ENCODE measurements at places on chromosomes 2 and 18.

DNA sequence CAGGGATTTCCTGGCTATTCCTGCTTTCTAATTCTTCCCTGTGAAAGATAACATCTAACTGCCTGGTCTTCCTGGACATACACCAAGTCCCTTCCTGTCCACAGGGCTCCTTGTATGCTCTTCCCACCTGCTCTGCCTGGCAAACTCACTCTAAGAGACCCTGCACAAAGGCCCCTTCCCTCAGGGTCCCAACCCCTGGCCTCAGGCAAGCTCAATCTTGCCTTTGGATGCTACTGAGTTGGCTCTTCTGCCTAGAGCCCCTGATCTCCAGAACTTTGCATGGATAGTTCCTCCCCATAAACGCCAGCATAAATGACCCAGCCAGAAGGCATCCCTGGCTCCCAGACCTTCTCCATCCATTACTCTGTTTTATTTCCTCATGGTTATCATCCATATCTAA is 98.3 kb upstream of the OTOS start:
- DNase-seq = no peak

- DNase-seq = no peak
Observed at GRCh38 chr18:62751341-62751821, 36.0 kb downstream of the PHLPP1 start.

- no peak for DNase-seq
Observed at GRCh38 chr2:69505710-69506109, 68.5 kb upstream of the NFU1 start.

DNA sequence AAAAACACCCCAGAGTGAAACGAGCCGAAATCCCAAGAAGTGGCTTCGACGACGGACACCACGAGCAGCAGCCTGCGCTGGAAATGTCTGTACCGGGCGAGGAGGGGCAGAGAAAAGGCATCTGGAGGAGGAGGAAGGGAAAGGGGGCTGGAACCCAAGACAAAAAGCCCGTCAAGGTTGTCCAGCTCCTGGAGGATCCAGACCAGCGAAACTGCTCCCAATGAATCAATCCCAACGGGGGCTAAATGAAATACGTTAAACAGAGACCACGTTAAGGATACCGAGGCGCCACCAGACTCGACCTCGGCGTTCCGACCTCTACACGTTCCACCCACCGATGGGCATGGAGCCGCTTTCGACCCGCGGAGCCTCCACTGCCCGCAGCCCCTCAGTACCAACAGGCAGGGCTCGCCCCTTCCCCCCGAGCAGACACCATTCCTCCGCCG is 400 bp downstream of the CCDC88A start:
- DNase-seq = no peak

DNA sequence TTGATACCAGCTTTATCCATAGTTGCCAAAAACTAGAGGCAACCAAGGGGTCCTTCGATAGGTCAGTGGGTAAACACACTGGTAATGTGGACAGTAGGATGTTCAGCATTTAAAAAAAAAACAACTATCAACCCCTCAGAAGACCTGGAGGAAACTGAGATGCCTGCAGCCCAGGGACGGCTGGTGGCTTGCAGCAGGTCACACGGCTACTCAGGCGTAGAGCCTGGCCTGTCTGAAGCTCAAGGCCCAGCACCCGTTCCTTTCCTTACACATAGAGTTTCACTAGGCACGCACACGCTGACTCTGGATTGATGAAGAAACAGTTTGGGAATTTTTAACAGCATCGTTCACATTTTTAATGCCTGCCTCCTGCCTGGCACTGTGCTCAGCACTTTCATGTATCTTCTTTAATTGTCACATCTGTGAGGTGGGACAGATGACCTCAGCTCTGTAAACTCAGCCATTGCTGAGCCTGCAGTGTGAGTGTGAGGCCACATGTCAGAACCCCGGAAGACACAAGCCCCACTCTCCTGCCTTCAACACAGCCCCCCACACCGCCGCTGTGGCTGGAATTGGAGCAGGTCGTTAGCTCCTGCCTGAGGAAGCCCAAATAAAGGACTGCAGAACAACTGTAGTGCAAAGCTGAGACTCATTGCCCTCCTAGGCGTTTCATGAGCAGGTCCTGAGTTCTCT is 40.7 kb downstream of the TRAPPC12 start:
- DNase-seq = no peak

GRCh38 chr2:106124905-106125549 is 69.1 kb downstream of the UXS1 start:
- DNase-seq = no peak

- no peak for DNase-seq
Observed at GRCh38 chr18:22084547-22084946, 84.8 kb upstream of the GATA6 start.

DNA sequence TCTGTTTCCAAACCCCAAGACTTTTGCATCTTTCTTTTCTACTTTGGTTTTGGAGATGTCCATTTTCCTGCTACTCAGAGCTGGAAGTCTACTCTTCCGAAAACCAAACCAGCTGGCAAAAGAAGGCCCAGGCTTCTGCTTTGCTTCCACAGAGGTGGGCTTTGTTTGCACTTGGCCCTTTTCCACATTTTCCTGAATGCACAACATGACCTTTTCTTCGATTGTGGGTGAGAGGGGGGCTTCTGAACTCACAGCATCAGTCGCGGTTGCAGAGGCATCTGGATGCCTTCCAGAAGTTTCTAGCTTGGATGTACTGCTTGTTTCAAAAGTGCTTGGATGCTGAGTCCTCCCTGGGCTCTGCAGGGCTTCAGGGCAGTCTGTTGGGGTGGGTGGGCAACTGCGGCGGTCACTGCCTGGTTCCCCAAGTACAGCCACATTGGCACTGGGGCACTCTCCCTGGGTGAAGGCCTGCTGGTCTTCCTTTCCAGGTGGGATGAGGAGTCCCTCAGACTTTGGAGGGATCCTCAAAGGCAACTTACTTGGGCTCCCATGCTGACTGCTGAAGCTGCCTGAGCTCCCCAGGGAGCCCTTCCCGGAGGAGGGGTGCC is 112.3 kb upstream of the LYPD1 start:
- no peak for DNase-seq

- DNase-seq = no peak
Observed at GRCh38 chr2:46544581-46544980, 65.2 kb downstream of the TMEM247 start.

DNA sequence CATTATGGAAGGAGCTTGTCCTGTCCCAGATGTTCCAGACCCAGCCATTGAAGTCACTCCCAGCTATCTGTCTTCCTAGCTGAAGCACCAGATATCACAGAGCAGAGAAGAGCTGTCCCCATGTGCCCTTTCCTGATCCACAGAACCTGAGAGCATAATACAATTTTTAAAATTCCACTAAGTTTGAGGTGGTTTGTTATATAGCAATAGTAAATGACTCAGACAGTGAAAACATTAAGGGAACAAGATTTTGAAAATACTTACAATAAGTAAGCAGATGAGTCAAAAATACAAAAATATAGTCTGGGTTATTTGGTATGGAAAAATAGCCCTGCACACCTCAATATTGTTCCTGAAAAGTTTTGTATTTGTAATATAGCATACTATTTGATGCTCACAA is 85.8 kb upstream of the GLS start:
- DNase-seq = no peak

GRCh38 chr2:72793798-72794440 is 31.9 kb downstream of the EXOC6B start:
- DNase-seq = no peak

- no peak for DNase-seq
Observed at GRCh38 chr2:179483131-179483530, 218.5 kb upstream of the SESTD1 start.

GRCh38 chr2:214395040-214395439 is 15.8 kb upstream of the VWC2L start:
- DNase-seq = no peak

DNA sequence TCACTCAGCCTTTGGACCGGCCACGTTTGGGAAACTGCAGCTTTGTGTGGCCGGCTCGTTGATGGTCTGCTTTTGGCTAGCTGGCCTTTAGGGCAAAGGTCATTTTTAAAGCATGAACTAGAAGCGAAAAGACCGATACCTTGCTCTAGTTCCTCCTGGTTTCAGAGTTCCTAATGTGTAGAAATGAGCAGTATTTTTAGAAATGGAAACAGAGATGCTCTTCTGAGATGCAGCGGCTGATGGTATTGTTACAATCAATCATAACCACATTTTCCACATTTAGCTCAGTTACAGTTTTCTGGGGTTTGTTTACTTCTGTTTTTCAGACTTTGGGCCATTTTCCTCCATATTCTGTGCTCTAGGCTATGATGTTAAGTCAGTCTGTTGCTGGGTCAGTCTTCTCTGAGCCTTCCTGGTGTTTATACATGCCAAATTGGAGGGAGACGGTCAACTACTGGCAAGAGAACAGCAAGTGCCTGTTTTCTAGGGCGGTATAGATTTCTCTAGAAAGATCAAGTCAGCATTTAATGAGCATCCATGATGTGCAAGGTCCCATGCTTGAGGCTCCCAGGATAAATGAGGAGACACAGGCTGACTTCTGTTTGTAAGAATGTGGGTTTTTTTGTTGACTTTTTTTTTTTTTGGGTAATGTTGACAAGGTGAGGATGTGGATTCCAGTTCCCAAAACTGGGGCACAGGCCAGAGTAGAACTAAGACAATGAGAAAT is 28.0 kb downstream of the RNF144A start:
- no peak for DNase-seq

- no peak for DNase-seq
Observed at GRCh38 chr2:2939078-2939795, 438.4 kb downstream of the EIPR1 start.

- DNase-seq = no peak
Observed at GRCh38 chr2:196266855-196267254, 95.5 kb upstream of the STK17B start.

- DNase-seq = no peak
Observed at GRCh38 chr2:235144291-235144690, 192.5 kb downstream of the SH3BP4 start.

GRCh38 chr2:12091201-12091806 is 344.9 kb downstream of the LPIN1 start:
- DNase-seq = no peak

- no peak for DNase-seq
Observed at GRCh38 chr18:55128437-55128836, 169.2 kb upstream of the CCDC68 start.

- DNase-seq = no peak
Observed at GRCh38 chr2:231387904-231388724, 7.4 kb upstream of the B3GNT7 start.

DNA sequence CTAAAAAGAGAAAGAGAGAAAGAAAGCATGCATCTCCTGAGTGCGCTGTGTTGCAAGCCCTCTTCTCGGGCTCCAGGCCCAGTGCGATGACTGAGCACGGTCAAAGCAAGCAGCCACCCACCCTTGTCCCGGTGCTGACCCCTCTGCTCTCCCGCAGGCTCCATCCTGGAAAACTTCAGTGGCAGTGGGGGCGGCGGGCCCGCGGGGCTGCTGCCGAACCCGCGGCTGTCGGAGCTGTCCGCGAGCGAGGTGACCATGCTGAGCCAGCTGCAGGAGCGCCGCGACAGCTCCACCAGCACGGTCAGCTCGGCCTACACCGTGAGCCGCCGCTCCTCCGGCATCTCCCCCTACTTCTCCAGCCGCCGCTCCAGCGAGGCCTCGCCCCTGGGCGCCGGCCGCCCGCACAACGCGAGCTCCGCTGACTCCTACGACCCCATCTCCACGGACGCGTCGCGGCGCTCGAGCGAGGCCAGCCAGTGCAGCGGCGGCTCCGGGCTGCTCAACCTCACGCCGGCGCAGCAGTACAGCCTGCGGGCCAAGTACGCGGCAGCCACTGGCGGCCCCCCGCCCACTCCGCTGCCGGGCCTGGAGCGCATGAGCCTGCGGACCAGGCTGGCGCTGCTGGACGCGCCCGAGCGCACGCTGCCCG is 252.5 kb downstream of the GLI2 start:
- no peak for DNase-seq

- no peak for DNase-seq
Observed at GRCh38 chr2:232393556-232393955, 13.1 kb upstream of the ALPG start.

DNA sequence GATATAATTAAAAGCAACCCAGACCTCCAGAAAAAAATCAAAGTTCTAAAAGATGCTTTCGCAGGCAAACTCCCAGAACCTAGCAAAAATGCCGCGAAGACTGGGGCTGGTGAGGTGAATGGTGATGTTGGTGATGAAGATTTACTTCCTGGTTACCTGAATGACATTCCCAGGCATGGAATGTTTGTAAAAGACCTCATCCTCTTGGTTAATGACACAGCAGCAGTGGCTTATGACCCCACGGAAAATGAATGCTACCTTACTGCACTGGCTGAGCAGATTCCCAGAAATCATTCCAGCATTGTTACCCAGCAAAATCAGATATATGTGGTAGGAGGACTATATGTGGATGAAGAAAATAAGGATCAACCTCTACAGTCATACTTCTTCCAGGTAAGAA is 994 bp downstream of the KLHL41 start:
- no peak for DNase-seq

- DNase-seq = no peak
Observed at GRCh38 chr2:176356251-176356650, 87.0 kb downstream of the MTX2 start.

DNA sequence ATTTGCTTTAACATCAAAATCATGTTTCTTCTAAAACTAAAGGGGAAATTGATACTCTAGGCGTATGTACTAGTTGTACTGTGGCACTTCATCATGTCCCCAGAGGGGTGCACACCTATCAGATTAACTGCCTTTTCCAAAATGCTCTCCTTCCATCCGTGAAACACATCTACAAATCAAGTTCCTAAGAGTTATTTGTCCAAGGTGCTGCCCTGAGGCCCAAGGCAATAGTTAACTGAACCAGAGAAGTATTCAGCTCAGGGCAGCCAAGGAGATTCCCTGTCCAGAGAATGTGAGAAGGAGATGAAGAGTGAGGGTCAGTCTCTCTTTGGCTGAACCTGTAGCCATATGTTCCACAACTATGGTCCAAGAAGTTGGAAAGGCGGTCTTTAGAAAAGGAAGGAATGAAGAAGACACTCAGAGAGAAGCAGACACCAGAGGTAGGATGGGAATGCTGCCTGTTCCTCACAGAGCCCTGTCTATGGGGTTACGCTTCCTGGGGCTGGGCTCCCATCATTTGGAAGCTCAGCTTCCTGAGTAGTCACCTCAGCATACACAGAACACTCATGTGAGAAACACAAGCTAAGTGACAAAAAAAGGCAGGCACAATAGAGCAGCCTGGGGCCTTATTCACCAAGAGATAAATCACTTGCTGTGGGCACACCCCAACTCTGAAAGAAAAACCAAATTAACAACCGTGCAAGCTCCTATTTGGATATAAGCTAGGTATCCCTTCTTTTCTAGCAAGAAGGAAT is 55.6 kb downstream of the ANKRD44 start:
- DNase-seq = no peak

- no peak for DNase-seq
Observed at GRCh38 chr18:1652018-1652417, 747.3 kb downstream of the ADCYAP1 start.

DNA sequence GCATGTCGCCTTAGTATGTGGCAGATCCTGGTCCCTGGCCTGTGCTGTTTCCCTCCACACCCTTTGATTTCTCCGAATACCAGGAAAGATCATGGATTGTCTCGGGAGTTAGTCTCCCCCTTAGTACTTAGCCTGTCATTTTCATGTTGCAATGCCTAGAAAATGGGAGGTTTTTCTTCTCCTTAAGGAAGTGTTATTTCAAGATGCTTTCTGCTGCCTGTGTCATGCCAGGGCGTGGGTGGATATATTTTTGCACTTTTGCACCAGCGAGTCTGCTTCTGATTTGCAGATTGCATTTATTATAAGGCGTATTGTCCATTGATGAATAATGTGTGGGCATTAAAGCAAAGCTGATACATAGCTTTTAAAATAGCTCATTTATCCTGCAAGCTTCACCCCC is 223.5 kb downstream of the NEDD4L start:
- no peak for DNase-seq

GRCh38 chr2:233082931-233083755 is 23.0 kb downstream of the INPP5D start:
- DNase-seq = no peak
